ENCODE measurements at places on chromosomes 5 and 9.

GRCh38 chr5:112866739-112867138 is 5.7 kb downstream of the SRP19 start:
- no peak for DNase-seq

DNA sequence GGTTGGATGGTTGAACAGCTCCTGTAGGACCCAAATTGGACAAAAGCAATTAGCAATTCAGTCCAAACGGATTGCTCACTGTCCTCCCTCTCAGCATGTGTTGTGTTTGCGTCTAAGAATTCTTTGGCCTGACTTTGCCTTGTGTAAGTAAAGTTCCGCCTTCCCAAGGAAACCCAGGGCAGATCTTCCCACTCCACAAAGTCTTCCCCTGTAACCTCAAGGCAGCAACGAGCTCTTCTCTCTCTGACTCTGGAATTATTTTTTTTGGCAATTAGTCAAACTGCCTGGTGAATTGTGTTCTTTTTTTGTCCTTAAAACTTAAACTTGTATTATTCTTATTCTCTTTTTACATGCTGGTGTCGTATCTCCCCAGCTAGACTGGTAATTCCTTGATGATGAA is 20.7 kb upstream of the BASP1 start:
- no peak for DNase-seq

- no peak for DNase-seq
Measured at GRCh38 chr5:28729067-28729466, 1690.7 kb upstream of the CDH9 start.

- DNase-seq, result no peak
Measured at GRCh38 chr9:73402081-73403028, 250.7 kb downstream of the ANXA1 start.

GRCh38 chr9:13436591-13436990 is 157.1 kb upstream of the MPDZ start:
- DNase-seq, result no peak

- no peak for DNase-seq
Measured at GRCh38 chr5:37044120-37044519, 167.6 kb downstream of the NIPBL start.

DNA sequence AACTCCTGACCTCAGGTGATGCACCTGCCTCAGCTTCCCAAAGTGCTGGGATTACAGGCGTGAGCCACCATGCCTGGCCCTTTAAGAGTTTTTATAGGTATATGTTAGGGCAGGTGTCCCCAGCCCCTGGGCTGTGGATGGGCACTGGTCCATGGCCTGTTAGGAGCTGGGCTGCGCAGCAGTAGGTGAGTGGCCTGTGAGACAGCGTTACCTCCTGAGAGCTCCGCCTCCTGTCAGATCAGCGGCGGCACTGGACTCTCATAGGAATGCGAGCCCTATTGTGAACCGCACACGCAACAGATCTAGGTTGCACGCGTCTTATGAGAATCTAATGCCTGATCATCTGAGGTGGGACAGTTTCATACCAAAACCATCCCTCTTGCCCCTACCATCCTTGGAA is 173.4 kb downstream of the GOLPH3 start:
- no peak for DNase-seq

DNA sequence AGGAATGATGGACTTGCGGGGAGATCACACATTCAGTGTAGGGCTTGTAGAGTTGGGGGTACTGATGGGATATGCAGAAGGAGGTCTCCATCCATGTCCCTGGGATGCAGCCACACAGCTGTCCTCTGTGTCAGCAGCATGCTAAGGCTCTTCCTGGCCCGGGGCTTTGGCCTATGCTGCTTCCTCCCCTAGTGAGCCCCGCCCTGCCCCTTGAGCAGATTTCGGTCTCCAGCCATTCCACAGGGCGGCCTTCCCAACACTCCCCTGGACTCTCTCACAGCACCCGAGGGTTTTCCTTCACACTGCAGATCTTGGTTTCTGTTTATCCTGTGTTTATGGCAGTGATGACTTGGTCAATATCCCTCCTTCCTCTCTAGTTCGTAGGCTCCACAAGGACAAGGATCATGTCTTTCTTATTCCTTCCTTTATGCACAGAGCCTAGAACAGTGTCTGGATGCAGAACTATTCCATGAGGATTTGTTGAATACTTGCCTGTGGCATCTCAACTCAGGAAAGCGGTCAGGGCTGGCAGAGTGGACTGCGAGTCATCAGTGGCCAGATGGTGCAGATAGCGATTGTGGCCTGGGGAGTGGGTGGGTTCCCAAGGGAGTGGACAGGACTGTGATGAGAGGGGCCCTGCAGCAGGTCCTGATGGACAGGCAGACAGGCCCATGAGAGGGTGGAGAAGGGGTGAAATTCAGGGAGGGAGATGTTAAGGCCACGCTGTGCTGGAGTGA is 114.2 kb downstream of the RGS3 start:
- no peak for DNase-seq

DNA sequence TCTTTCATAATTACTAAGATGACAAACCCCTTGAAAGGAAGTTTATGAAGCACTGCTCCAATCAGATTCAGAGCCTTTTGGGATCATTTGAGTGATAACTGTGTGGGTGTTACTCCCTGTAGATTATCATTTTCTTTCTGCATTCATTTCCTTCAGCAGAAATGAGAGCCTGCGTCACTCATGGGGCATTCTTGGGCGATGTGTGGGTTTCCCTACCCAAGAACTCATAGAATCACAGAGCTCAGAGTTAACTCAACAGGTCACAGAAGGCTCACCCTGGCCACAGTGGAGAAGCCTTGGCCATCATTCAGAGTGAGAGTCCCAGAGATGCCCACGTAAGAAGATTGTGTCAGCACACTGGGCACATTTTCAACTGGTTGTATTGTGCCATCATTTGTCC is 401.9 kb downstream of the TLE4 start:
- DNase-seq, result no peak

DNA sequence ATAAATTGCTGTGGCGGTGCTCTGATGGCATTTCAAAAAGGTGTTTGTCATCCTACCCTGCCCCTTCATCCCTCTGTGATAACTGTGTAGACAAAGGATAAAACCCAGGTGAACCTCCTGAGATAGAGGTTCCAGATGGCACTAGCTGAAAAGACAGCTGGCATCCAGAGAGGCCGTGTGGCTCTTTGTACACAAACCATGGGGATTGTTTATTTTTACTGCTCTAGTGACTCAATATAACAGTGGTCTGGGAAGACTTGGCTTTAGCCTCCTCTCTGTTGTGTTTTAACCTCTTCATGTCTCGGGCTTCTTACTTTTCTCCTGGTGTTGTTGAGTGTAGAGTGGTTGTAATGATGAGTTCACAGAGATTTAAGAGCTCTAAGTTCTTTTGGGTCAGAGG is 48.8 kb downstream of the SH3GL2 start:
- DNase-seq, result peak; percentile 37

DNA sequence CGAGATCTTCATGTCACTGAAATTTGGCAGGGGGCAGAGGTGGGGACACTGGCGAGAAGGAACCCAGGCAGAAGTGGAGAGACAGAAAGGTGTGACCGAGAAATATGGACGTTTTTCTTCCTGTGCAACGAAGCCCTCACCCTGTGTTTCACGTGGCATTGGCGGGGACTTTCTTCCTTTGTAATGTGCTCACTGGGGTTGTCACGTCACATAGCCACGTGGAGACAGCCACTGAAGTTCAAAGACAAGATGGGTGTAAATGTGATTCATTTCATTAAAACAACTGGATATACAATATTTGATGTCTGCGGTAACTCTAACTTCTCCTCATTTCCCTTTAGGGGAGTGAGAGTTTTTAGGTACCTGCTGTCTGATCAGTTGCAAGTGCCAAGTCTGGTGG is 225.7 kb downstream of the FSTL4 start:
- no peak for DNase-seq

DNA sequence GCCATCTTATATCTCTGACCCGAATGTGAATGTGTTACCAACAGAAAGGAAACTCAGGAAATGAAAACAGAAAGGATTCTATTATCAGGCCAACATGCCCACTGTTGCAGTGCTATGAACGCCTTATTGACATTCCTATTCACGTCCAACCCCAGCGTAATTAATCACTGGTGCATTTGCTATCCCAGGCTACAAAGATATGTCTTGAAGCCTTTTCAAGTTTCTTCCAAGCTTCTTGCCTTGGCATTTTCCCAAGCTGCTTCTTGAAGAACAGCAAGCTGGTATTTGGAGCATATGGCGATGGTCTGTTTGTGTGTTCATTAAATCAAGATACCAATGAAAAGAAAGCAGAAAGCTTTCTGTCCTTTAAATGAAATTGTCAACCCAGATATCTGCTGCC is 579.2 kb upstream of the ZNF462 start:
- DNase-seq, result no peak

GRCh38 chr9:126033956-126034355 is 286.8 kb downstream of the PBX3 start:
- DNase-seq, result no peak

DNA sequence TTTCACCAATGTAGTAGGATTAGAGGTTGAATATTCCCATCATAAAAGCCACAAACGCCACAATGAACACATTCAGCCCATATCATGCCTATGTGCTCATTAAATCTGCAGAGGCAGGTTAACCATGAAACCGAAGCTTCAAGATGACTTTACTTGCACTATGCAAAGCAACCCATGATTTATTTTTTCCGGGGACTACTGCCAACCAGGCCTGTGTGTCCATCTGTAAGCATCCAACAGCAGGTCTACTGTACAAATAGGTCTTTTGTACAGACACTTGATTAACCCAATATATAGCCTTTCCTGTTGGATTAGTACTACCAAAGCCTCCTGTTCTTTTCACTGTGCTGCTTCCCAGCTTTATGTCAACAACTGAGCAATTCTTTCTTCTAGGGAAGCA is 104.9 kb upstream of the CDH10 start:
- DNase-seq, result no peak

GRCh38 chr9:70887826-70888225 is 233.6 kb downstream of the TRPM3 start:
- no peak for DNase-seq

DNA sequence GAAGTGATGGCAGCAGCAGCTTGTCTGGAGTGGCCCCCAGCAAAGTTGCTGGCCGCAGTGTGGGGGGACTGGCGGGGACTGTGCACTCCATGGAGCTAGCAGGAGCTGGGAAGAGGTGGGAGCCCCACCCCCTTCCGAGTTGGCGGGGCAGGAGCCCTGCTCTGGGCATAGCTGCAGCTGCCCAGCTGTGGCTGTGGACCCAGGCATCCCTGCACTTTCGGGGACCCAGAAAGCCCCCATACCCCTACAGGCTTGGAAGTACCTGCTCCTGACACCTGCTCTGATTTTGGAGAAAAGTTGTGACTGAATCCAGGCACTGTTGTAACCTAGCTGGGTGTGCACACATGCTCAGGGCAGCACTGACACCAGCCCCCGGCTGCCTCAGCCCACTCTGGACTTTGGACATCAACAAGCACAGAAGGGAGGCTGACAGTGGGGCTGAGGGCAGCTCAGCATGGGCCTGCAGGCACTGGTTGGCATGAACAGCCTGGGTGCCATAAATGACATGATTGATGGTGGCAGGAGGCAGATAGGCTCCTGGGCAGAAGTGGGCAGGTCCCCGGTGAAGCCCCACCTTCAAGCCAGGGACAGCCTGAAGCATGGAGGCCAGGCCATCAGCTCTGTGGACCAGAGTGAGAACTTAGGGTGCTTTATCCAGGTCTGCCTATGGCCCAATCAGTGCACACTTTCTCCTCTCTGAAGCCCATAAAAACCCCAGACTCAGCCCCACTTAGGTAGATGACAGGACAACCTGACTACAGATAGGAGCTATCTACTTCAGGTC is 12.6 kb downstream of the LMBRD2 start:
- DNase-seq, result no peak

GRCh38 chr5:17819783-17820182 is 185.5 kb downstream of the TAF11L14 start:
- DNase-seq, result no peak

- DNase-seq, result no peak
Measured at GRCh38 chr5:131323378-131323777, 59.5 kb downstream of the CDC42SE2 start.

DNA sequence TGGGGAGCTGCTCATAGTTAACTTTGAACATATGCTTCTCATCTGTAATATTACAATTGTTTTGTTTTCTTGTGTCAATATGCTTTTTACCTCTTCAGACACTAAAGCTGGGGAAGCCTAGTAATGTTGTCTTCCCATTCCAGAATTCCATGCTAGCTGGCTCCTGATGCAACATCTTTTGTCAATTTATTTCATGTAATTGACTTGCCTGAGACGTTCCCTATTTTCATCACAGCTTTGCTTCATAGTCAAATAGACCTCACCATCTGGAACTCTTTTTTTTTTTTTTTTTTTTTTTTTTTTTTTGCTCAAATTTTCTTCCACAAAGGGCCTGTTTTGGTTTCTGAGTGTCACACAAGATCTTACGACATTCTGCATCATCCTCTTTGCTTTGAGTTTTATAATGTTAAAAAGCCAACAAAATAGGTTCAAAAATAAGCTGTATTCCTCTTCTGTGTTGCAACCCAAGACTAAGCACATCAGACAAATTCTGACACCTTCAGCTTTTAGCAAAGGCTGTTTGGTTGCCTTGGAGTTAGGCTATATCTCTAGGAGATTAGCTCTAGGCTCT is 235.2 kb downstream of the NR3C1 start:
- DNase-seq, result no peak

GRCh38 chr5:133425222-133425621 is 187.1 kb downstream of the FSTL4 start:
- DNase-seq, result no peak

GRCh38 chr9:33043671-33044070 is 18.6 kb downstream of the DNAJA1 start:
- DNase-seq, result no peak

- no peak for DNase-seq
Measured at GRCh38 chr9:129273941-129274684, 96.1 kb upstream of the IER5L start.

DNA sequence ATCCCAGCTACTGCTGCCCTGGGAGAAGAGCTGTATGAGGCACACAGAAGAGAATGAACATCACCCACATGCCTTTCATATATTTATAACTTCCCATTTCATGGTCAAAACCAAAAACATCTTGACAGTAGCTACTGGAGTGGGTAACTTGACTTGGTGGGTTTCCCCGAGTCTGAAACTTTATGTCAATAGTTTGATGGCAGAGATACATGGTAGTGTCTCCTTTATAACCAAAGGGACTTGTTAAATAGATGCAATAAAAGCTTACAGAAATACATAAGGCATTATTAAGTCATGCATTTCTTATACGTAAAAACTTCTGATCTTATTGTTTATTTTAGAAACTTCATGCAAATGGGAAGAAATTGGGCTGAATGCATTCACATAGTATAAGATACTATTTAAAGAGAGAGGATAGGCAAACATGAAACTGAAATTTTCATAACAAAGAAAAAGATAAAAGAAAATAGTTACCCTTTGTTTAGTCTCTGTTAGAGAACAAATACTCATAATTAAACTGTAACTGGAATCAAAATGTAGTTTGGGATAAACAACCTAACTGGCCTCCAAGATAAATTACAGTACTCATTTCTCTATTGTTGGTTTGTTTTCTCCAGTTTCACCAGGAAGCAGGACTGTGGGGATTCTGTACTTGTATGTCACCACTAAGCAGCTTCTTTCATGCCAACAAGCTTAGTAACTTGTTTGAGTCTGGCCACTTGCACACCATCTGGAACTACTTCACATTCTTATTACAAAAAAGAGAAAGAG is 459.3 kb upstream of the MEF2C start:
- no peak for DNase-seq

All from NCI-H187 treated with DMSO at 0.1 percent for 48 hours (cell line).